SW 1271 (cell line): ENCODE measurements at places on chromosomes 11 and 22.

DNA sequence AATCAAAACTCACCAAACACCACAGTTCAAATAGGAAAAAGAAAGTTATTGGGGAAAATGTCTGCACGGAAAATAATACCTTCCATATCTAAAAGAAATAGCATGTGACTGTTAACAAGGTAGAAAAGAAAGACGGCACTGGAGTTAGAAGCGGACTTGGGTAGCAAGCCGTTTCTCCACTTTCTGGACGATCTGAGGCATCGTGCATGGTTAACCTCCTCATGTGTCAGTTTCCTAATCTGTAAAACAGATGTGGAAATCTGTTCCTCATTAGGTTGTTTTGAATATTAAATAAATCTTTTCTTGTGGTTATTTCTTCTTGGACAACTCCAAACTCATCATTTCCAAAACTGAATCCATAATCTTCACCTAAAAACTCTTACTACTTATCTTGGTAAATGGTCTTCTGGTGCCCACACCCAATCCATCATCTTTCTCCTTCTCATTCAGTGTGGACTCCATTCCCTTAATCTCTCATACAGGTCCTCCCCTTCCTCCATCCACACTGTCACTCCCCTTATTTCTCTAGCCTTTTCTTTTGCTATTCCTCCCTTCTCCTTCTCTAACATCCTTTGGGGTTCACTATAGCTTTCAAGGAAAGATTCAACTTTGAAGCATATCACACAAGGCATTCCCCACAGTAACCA is 53.5 kb downstream of the VSIG10L2 start:
- DNase-seq = no peak

DNA sequence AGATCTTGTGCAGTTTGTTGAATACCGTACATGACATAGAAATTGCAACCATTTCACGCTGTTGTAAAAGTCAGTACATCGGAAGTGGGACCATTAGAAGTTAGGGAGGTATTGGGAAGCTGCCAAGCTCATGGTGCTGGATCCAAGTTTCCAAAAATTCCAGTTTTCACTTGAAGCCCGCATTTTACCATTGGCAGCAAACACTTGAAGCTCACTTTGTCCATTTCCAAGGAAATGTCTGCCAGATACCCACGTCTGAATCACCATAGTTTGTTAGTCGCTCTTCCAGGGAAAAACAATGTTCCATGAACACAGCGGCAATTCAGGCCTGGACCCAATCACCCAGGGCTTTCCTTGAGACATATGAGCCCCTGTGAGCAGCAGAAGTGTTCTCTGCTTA is 22.6 kb upstream of the PARVB start:
- no peak for DNase-seq

GRCh38 chr11:116579031-116579653 is 193.6 kb downstream of the BUD13 start:
- no peak for DNase-seq

DNA sequence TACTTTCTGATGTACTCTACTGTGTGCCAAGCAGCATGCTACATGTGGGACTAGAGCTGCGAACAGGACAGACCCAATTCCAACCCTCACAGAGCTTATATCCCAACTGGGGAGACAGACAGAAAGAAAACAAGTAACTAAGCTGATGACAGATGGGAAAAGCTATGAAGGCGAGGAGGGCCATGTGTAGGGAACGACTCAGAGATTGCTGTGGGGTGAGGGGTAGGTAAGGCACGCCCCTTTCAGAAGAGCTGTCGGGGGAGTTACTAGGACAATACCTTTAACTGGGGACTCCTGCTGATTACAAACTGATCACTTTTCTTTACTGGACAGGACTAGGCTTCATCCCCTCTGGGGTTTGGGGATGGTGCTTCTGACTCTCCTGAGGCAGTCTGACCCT is 48.9 kb downstream of the ST3GAL4 start:
- DNase-seq = no peak

GRCh38 chr22:36625102-36625501 is 78.5 kb downstream of the CACNG2 start:
- DNase-seq = no peak

DNA sequence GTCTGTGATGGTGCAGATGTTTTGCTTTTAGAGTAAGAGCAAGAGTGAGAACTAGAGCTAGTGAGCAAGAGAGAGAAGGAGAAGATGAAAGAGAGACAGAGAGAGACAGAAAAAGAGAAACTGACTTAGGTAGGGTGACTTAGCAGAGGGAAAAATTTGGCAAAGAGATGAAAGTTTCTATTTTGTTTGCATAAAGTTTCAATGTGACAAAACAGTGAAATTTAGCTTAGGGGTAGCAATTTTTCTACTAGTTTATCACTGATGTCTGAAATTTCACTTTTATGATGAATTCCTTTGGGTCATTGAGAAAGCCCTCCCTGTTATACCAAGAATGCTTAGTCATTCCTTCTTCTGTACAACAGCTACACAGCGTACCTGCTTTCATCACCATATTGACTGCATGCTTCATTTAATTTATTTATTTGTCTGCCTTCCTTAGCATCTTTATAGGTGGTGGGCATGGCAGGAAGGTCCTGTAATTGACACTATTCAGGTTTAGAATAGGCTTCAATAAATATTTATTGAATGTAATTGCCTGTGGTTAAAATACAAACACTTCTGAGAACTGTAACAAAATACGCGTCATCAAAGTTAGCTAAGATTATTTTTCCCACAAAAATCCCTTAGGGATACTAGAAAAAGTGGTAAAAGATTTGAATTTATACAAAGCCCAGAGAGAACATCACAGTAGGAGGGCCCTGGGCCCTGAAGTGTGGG is 19.9 kb upstream of the CTSC start:
- no peak for DNase-seq

GRCh38 chr22:47276450-47276820 is 514.0 kb downstream of the TBC1D22A start:
- DNase-seq = no peak

- no peak for DNase-seq
These were observed 158.4 kb downstream of the MYO18B start for GRCh38 chr22:25900390-25900789.

- no peak for DNase-seq
These were observed 94.5 kb downstream of the PHF21A start for GRCh38 chr11:46026606-46027293.

DNA sequence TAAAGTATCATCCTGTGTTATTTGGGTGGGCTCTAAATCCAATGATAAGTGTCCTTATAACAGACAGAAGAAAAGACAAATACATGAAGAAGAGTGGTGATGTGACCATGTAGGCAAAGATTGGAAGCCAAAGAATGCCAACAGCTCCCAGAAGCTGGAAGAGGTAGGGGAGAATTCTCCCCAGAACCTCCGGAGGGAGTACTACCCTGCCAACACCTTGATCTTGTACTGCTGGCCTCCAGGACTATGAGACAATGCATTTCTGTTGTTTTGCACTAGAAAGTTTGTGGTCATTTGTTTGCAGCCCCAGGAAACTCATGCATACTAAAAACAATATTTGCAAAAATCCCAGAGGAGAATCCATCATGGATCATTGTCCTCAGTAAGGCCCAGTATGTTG is 115.0 kb upstream of the ARHGAP20 start:
- no peak for DNase-seq

GRCh38 chr22:21712751-21713427 is 22.7 kb downstream of the YPEL1 start:
- peak; percentile 20 for DNase-seq

DNA sequence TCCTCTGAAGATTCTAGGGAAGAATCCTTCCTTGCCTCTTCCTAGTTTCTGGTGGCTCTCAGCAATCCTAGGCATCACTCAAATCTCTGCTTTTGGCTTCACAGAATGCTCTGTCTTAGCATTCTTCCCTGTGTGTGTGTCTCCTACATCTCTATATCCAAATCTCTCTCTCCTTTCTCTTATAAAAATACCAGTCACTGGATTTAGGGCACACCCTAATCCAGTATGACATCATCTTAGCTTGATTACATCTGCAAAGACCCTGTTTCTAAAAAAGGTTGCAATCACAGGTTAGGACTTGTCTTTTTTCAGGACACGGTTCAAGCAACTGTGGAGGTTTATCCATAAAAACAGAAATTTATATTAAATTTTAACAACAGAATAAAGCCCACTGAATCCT is 54.4 kb downstream of the NARS2 start:
- DNase-seq = no peak

DNA sequence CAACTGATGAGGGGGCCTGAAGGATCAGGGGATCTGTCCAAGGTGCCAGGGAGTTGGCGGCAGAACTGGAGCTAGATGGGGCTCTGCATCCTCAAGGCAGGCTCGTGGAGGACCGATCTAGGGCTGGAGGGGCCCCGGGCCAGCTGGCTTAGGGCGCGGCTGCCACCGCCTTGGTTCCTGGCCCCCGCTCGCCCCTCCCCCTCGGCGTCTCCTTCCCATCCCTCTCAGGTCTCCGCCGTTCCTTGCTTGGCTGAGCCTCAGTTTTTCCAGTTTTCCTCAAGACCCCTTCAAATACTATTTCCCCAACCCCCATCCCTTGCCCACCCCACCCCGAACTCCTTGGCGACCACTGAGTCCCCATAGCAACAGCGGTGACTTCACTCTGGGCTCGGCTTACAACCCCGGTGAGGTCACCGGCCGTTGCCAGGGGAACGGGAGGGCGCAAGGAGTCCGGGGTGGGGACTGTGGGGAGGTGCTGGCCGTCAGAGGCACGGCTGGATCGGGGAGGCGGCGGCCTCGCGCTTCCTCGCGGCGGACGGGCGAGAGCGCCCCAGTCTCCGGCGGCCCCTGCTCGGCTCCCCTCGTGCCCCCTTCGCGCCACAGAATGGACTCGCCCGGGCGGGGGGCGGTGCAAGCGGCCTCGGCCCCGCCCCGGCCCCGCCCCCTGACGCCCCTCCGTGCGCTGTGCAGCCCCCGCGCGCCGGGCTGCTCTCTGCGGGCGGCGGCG is 7.5 kb downstream of the FREY1 start:
- peak; percentile 51 for DNase-seq

GRCh38 chr11:14150878-14151277 is 188.4 kb downstream of the SPON1 start:
- DNase-seq = no peak

DNA sequence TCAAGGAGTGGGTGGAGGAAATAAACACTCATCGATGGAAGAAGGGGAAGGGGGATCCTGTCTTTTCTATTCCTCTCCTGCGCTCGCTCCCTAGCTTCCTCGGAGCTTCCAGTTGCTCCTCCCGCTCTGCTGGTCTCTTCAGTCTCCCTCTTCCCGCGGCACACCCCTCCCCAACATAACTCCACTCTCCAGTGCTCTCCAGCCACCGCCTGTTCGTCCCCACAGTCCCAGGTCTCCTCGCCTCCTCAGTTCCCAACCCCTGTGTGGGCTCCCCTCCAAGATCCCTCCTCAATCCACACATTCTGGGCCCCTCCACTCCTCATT is 438 bp downstream of the ZW10 start:
- DNase-seq = no peak

GRCh38 chr11:114821621-114822412 is 143.5 kb downstream of the NXPE2 start:
- DNase-seq = no peak

GRCh38 chr11:65329944-65330403 is 3.7 kb upstream of the DPF2 start:
- DNase-seq = peak; percentile 75

DNA sequence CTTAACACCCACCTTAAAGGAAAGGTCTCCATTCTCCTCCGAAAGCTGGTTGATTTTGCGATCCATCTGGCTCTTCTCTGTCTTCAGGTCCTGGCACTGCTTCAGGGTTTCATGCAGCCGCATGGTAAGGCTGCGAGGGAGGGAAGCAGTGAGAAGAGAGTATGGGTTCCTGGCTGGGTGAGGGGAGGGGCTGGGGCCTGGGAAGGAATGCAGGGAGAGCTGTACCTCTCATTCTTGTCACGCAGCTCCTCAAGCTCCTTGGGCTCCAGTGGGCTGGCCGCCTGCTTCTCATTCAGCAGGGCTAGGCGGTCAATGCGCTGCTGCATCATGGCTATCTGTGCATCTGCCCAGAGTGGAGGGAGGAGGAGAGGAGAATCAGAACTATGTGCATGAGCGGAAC is 19.5 kb downstream of the IL18BP start:
- no peak for DNase-seq

DNA sequence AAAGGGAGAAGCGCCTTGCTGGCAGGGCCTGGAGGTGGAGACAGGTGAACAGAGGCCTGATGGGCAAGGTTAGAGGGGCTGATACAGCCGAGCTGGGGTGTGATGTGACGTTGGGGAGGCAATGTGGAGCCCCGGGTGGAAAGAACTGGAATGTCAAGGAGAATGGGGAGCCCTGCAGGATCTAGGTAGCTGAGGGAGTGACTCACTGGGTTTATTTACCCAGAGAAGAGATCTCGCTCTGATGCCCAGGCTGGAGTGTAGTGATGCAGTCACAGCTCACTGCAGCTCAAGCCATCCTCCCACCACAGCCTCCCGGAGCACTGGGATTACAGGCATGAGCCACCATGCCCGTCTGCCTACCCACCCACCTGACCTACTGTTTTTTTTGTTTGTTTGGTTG is 1.9 kb upstream of the CYB5R3 start:
- DNase-seq = no peak

GRCh38 chr11:22669368-22669767 is 3.0 kb downstream of the GAS2 start:
- DNase-seq = no peak

DNA sequence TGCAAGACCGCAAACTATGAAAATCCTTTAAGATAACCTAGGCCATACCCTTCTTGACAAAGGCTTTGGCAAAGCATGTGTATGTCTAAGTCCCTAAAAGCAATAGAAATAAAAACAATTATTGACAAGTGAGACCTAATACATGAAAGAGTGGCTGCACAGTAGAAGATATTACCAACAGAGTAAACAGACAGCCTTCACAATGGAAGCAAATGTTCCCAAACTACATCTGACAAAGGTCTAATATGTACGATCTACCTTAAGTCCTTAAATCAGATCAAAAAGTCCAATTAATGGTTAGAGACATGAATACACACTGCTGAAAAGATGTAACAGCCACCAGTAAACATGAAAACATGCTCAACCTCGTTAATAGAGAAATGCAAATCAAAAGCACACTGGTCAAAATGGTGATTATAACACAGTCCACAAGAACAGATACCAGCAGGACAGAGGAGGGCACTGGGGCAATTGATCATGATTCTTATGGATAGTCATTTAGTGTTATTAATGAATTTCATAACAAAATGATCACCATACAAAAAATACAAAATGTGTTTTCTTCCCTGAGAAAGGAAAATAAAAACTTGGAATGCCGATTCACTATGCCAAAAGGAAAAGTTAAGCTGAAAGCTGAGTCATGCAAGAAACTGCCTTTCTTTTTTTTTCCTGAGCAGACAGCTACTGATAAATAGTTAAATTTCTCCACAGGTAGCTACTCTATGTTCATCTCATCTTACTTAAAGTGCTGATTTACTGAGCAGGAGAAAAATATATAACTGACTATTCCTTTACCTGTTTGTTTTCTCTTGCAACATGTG is 102.6 kb upstream of the VPREB1 start:
- no peak for DNase-seq

DNA sequence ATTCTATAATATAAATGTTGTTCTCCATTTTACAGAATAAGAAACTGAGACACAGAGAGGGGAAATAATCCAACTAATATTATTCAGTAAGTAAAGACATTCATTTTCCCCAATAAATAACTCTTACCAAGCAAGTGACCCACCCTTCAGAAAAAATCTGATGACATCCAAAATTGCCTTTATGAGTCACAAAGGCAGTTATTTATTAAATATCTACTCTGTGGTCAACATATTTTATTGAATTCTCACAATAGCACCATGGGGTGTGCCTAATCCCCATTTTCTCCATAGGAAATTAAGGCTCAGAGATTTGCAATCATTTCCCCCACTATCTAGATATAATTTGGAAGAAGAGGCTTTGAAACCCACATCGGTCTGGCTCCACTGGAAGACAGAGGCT is 161.5 kb upstream of the ISX start:
- DNase-seq = no peak

- no peak for DNase-seq
These were observed 6.1 kb downstream of the MICAL2 start for GRCh38 chr11:12116425-12117032.

- no peak for DNase-seq
These were observed 75.7 kb downstream of the SEZ6L start for GRCh38 chr22:26245001-26245400.
